Amygdala (tissue), 56 donors: ENCODE measurements at places on chromosomes 7 and 10.

DNA sequence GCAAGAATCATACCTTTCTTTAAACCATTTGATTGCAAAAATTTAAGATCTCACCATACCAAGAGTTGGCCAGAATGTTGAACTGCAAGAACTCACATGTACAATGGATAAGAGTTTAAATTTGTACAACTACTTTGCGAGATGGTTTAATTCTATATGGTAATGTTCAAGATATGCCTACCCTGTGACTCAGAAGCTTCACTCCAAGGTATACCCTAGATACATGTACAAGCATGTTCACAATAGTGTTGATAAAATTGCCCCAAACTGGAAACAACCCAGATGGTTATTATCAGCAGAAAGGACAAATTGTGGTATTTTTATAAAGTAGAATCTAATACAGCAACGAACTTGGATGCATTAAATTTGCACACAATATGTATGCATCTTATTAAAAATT is 25.1 kb upstream of the RAB18 start:
- no peak for DNase-seq

DNA sequence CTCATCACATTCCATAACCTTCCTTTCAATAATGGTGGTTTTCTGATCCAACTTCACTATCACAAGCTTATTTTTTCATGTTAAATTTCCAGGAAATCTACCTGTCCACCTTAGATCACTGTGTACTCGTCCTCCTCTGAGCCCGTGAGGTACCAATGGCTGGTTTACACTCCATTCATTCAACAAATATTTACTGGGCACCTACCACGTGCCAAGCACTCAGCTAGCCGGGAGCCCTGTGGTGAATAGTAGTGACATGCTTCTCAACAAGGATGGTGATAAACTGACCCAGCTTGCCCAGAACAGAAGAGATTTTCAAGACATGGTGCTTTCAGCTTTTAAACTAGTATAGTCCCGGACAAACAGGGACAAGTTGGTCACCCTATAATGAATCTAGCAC is 98.2 kb downstream of the FAM204A start:
- DNase-seq: no peak

- DNase-seq: no peak
Measured at GRCh38 chr10:128059266-128059981, 66.8 kb downstream of the MKI67 start.

DNA sequence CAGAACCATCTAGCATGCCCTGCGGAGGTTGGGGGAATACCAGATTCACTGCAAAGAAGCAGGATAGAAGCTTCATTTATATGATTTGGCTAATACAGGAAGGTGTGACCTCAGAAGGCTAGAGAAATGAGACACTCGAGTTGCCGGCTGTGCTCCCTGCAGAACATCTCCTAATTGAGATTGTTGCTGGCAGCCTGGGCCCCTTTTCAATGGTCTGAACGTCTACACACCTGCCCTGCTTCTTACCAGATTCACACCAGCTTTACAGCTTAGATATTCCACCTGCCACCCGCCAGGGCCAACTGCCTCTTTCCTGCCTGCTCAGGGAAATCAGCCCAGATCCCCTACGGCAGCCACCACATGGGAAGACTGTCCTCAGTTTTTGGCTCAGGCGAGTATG is 475.3 kb upstream of the AUTS2 start:
- DNase-seq: no peak

DNA sequence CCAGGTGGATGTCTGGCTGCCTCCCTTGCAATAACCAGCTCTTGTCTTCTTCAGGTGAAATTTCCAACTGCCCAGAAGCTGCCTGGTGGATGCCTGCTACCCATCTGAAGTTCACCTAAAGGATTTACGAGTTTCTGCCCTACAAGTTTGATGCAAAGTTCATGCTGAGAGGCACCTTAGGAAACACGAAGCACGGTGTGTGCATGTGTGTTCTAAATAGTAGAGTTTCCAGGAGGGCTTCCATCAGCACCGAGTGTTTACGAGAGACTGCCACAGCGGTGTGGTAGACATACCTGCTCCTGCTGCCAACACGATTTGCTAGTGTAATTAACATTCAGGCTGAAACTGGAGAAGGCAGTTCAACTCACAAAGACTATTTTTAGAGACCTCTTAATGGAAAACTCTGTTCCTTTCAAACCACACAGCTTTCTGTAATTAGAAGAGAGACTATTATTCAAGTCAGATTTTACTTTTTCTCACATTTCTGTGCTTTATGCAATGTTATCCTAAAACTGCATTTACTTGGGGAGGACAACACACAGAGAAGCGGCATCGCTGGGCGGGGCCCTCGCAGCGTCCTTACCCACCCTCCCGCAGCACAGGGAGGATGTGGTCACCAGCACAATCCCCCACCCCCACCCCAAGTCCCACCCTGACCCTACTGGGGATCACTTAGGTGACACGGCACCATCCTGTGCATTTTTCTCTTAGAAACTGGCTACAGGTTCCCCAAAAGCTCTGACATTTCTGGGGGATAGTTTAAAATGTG is 15.5 kb upstream of the CPXM2 start:
- peak; percentile 17 for DNase-seq

DNA sequence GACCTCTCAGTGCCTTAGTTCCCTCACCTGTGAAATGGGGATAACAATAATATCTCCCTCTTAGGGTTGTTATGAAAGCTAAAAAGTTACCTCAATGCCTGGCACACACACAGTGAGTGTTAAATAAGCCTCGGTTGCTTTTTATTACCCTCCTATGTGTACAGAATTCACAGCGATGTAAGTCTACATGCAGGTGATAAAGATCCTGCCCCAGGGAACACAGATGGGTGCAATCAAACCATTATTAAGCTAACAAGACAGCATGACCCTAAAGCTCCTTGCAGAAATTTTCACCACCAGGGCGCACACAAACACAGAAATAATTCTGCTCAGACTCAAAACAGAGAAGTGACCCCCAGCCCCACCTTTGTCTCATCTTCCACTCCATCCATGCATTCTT is 261.9 kb downstream of the SNX10 start:
- DNase-seq: no peak

DNA sequence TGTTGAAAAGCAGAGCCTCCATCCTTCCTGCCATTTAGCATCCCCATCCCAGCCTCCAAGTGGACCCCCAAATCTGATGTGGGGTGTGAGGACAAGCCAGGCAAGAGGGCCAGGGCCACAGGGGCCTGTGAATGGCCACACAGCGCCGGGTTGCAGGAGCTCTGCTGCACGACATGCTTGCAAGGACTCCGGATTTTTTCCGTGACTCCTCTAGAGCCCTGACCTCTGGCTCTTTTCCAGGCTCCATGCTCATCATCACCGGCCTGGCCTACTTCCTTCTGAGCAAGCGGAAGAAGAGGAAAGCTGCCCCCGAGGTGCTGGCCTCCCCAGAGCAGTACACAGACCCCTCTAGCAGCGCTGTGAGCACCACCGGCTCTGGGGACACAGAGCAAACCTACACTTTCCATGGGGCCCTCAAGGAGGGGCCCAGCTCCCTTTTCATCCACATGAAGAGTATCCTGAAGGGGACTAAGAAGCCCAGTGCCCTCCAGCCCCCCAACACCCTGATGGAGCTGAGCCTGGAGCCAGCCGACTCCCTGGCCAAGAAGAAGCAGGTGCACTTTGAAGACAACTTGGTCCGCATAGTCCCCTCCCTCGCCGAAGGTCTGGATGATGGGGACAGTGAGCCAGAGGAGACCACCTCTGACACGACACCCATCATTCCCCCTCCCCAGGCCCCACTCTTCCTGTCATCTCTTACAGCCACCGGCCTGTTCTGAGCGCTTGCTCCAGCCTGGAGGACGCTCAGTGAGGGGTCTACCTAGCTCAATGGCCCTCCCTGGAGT is 23.5 kb downstream of the TMEM72 start:
- no peak for DNase-seq

DNA sequence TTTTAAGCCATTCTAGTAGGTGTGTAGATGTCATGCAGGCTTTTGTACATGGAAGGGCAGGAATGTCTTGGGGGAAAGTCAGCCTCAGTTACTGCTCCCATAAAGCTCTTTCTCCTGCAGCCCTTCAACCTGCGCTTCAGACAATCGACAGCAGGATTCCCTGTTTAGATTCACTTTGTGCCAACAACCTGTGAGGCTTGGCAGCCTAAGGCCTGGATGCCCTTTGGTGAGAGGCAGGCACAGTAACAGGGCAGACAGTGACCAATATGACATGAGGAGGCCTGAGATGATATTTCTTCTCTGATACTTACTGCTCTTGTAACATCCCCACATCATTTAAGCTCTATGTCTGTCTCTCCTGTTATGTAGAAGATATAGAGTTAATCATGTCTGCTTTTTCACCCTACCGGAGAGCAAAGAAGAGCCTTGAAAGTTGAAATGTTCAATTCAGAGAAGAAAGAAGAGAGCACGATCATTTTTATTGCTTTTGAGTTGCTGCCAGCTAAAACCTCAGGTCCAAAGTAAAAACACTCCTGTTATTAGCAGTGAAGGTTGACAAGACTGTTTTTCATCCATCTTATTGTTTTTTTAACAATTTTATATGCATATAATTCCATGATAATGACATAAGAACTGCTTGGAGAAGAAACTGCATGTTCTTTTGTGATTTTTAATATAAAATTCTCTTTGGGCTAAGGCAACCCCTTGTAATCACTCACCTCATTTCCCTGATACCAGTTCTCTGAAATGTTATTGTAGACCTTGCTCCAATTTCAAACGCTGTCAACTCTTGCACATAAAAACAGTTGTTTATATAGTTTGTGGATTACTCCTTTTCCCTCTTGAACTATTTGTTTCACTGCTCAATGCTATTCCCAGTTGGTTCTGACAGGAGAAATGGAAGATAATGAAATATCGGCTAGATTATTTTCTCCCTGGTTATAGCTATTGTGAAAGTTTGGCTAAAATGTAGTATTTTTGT is 140.9 kb downstream of the GALNT17 start:
- DNase-seq: no peak

DNA sequence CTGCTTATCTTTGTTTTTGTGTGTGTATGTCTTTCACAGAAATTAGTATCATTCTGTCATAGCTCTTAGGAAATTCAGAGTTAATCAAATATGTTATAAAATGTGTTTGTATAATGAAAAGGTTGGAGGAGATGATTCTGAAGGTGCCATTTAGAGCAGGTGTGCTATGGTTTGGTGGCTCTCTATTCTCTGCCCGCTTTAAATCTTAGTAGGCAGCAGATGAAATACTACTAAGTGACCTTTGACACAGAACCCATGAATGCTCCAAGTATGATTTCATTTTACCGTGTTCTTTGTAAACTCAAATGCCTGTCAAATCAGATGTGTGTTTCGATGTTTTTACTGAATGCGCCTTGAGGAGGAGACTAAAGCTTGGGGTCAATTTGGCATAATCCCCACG is 24.5 kb downstream of the ZEB1 start:
- no peak for DNase-seq

- DNase-seq: no peak
Measured at GRCh38 chr7:111014079-111014478, 76.8 kb upstream of the LRRN3 start.

- no peak for DNase-seq
Measured at GRCh38 chr7:56040730-56041129, 10.5 kb downstream of the PSPH start.

DNA sequence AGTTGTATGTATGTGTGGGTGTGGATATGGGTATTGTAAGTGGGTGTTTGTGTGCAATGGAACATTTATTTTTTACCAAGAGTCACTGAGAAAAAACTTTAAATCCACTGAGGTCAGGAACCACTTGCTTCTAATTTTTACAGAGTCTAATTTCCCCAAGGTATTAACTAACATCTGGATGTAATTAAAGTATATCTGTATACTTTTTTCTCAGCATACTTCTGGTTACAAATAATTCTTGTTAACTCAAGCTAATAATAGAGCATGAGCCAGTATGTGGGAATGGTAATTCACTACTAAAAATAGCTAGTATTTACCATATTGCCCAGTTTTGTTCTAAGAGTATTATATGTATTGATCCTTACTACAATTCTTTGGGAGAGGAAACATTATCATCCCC is 24.6 kb upstream of the STEAP4 start:
- DNase-seq: no peak

GRCh38 chr7:18552316-18552916 is 56.9 kb downstream of the HDAC9 start:
- no peak for DNase-seq

DNA sequence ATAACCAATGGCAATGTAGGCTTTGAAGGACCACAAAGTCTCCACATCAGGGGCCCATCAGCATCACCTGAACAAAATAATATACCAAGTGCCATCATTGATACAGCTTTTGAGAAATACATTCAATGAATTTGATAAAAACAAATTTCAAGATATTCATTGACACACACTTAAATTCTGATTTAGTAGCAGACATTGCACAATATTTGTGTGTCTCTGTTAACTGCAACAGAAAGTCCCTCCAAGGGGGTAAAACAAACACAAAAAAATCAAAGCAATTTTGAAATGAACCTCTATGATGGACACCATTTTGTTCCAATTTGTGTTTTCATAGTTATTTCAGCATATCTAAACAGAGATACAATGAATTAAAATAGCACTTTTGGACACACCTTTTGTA is 86.8 kb upstream of the RSU1 start:
- DNase-seq: no peak

DNA sequence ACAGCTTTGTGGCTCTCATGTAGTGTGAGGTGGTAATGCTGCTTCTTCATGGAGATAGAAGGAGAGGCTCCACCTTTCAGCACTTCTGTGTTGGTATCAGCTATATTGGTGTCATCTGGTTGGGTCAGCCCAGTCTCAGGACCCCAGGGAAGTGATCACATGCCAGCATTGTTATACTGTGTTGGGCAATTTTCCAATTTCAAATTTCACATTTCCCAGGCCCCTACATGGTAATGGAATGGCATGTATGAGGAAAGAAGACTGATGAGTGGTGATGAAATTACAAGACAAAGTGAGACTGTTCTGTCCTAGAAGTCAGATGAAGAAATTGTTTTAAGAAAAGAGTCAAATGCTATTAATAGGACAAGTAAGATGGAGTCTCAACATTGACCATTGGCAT is 3.7 kb upstream of the AKR1C3 start:
- DNase-seq: no peak

- no peak for DNase-seq
Measured at GRCh38 chr10:4511509-4511908, 314.5 kb upstream of the AKR1E2 start.

DNA sequence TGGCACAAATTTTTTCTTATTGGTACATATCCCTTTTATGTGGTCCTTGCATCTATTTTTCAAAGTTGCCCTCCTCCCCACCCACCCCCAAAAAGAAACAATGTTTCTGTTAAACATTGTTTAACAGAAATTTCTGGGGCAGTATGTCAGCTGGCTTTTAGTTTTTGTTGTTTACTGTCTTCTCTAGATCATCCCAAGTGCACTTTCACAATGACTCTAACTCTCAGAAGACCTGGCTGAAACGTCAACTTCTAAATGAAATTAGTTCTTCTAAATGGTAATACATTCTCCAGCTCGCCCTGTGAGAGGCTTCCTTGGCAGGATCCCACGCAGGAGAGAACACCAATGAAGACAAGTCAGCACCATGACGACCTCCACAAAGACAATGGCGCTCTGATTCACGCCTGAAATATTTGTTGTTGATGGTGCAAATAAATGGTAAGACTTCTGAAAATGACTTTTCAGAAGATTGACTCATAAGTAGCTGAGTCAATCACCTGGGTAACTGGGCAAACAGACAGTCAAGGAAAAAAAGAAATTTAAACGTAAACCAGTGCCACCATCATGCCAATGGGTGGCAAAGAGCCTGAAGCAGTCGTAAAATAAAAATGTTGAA is 293.7 kb downstream of the FZD1 start:
- no peak for DNase-seq
